ENCODE measurements at places on chromosomes 16 and 17.
A peak's percentile ranks its signal among the peaks of the same experiment; 100 is the strongest.

DNA sequence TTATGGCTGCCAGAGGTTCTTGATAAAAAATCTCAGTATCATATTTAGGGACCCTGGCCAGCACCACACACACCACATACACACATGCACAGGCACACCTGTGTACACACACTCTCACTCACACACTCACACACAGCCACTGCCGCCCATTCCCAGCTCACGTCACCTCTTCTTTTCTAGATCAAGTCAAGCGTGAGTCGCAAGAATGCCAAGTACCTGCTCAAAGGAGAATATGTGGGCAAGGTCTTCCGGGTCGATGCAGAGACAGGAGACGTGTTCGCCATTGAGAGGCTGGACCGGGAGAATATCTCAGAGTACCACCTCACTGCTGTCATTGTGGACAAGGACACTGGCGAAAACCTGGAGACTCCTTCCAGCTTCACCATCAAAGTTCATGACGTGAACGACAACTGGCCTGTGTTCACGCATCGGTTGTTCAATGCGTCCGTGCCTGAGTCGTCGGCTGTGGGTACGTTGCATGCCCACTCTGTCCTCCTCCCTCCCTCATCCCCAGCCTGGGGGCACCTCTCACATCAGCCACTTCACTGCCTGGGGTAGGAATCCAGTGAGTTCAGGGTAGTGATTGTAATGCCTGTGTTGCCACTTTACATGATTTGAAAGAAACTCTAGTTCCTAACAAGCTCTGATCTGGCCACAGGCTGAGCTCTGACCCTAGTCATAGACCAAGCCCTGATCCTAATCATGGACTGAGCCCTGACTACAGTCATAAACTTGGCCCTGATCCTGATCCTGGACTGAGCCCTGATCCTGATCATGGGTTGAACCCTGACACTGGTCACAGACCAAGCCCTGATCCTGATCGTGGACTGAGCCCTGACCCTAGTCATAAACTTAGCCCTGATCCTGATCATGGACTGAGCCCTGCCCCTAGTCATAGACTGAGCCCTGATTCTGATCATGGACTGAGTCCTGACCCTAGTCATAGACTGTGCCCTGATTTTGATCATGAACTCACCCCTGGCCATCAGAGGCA, 20.4 kb downstream of the CDH5 start:
- DNase-seq: peak; percentile 21

DNA sequence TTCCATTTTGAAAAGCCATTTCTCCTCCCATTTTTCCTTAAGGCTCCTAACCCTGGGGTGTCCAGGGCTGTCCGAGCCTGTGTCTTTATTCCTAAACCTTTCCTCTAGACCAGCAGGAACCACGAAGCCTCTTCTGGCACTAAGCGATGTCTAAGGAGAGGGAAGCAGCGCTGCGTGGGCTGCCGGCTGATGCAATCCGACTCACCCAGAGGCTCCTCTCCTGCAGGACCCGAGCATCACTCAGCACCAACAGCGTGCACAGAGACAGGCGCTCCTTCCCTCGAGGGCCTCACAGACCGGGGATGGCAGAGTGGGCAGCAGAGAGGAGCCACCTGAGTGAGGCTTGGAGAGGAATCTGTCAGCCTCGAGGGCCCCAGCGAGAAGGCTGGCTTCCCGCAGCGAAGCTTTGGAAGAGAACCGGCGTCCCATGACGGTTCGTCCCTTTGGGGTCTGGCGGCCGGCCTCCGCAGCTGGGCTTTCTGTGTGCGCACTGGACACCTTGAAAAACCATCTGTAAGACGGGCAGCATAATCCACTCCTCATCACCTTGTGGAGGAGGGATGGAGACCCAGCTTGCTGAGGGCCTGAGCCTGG, 174.3 kb downstream of the FOXL1 start:
- DNase-seq: peak; percentile 61

DNA sequence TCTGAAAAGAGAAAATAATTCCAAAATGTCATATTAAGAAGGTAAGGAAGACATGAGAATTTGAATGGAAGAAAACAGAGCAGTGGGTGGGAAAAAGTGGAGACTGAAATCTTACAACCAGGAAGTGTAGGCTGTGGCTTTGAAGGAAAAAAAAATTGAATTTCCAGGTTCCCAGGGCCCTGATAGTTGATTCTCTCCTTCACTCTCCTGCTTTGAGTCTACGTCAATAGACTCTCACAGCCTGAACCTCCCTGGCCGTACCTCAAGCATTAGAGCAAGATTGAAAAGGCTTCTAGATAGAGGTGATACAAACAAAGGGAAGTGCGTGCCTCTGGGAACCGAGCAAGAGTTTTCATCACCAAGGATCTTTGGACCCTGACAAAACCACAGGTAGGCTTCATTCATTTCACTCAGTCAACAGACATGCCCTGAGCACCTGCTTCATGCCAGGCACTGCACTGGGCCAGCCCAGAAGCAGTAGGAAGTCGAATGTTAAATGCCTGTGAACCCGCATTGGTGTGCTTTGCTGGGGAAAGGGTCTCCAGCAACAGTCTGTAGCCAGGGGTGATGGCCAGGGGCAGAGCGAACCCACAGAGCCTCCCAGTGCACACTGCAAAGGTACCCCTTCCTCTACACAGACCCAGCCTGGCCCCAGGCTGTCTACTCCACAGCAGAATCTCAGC, 163.9 kb downstream of the SLC39A11 start:
- no peak for DNase-seq

- DNase-seq: no peak
Measured at GRCh38 chr17:6583411-6583810, 27.1 kb upstream of the PITPNM3 start.

DNA sequence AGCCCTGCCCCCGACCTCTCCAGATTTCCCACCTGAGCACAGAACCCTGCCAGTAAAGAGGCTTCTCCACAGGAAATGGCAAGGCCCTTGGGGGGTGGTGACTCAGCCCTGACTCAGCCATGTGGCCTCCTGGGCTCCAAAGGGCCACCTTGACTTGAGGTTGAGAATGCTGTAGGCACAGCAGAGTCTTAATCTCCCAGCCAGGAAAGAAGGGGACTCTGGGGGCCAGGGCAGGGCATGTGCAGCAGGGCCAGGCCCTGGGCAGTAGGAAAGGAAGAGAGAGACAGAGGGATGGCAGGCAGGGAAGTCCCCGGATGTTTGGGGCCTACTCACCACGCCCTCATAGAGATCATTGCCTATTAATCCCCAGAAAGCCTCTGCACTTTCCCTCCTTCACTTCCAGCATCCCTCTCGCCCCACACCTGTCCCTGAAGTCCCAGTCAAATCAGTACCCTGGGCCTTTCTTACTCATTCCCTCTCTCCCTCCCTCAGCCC, 4.8 kb upstream of the ITGA3 start:
- peak; percentile 94 for DNase-seq

DNA sequence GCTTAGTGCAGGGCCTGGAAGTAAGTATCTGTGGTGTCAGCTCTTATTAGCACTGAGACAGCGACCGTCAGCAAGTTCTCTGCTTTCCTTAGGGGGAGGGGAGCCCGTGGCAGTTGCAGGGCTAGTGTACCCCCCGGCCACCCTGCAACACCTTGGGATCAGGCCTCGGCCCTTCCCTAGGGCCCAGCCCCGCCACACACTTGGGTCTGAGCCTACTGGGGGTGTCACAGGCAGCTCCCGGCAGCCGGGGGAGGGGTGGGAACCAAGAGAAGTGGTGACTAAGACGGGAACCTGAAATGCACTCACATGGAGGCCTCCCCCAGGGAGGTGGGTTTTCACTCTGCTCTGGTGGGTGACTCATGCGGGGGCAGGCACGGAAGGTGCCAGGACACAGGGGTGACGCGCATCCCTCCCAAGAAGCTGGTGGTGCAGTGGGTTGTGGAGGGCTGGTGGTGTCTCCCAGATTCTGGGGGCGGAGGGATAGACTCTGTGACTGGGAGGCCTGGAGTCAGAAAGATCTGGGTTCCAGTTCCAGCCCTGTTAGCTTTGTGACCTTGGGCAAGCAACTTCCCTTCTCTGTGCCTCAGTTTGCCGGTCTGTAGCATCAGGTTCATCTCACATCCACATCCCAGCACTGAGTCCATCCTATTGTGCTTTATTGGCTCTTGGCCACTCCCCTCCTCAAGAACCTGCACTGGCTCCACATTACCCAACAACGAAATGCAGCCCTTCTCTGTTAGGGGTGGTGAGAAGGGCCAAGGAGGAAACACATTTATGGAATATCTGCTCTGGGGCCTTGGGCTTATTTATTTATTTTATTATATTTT, 44.5 kb downstream of the LAT start:
- DNase-seq: peak; percentile 81

- DNase-seq: peak; percentile 65
Measured at GRCh38 chr17:77323413-77324171, 182.8 kb downstream of the SEC14L1 start.

DNA sequence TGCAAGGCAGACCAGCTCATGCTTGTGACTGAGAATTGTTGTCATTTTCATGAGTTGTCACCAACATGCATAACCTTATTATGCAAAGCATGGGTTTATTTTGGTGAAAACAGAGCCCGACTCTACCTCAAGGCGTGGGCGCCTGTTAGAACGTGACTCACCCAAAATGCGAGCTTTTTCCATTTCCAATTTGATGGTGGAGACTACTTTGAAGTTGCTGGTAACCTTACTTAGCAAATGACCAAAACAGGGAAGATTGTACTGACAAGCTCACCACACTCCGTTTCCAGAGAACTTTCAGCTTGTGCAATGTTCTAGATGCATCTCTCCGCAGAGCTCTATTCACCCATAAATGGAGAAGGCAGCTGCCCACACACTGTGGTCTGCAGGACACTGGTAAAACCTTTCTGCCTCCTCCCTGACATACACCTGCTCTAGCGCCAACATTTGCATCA, 284.5 kb downstream of the MAF start:
- DNase-seq: no peak

DNA sequence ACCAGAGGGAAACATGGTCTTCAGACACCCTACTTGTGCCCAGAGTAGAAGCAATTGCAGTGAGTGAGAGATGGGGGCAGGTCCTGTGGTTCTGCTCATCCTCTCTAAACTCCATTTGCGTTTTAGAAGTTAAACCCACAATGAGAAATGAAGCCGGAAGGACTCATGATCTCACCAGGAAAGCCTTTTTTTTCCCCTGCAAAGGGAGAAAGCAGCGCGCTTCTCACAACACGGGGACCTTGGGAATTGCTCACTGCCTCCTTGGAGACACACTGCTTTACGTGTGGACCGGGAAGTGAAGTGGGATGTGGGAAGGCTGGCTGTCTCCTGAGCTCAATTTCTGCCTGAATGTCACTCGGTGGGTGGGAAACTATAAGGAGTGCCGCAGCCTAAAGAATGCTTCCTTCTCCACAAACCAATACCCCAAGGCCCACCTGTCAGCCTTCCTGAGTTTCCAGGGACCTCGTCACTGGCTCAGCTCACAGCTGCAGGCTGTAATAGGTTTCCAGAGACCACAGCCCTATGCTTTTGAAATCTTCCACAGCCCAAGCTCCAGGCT, 365.4 kb downstream of the XYLT1 start:
- no peak for DNase-seq

GRCh38 chr16:1745181-1745899, 26.0 kb downstream of the NME3 start:
- peak; percentile 84 for DNase-seq

DNA sequence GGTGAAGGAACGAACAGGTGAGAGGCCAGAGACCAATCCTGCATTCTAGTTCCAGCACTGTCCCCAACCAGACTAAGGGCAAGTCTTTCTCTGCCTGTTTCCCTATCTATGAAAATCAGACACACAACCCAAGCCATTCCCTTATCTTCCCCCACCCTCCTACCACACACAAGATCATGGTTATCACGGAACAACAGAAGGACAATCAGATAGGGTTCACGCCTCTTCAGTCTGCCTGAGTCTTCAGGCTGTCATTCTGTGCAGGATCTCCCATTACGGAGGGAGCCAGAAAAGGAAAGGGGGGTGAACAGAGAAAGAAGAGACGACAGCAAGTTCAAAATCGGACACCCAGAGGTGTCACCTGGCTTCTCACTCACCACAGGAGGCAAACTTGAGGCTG, 11.1 kb downstream of the TLE7 start:
- no peak for DNase-seq

DNA sequence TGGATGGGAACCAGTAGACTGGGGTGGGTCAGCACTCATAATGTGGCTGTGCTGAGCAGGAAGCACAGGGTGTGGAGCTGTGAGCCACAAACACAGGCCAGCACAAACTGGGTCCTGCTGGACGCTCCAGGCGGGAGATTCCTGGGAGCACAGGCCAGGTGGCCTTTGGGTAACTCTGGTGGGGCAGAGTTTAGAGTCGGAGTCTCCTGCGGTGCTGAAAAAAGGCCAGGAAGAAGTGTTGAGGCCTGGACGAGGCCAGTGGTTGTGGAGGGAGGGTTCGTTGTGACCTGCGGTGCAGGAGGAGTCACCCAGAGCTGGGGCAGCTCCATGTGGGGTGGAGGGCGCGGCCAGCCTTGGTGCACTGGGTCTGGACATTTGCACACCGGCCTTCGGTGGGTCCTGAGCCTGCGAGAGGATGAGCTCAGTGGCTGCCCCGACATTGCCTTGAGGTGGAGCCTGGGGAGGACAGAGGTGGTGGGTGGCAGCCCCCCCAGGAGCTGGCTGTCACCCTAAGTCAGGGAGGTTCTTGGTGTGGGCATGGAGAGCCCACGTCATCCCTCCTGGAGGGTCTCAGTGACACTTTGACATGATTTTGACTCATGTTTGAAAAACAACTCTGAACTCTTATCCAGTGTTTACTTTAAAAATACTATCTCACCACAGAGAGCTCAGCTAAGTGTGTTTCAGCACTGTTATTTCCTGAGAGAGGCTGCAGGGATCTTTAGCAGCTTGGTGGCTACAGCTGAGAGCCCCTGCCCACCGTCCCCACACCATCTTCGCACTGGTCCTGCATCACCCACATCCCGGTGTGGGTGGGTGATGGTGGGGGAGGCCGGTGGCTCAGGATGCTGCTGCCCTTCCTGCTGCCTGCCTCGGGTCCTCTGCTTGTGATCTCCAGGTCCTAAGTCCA, 98.7 kb downstream of the NPIPB11 start:
- DNase-seq: no peak

GRCh38 chr17:9810100-9810949, 11.6 kb downstream of the GSG1L2 start:
- no peak for DNase-seq

Measured in RWPE2 (cell line).